ENCODE measurements at places on chromosomes 5 and 9.

- H3K4me1 ChIP-seq = no peaks in the 10 kb centered on the region
- H3K36me3 ChIP-seq = no peaks in the 10 kb centered on the region
- no peak overlapping the region for H3K4me3 ChIP-seq
- no peak for DNase-seq
Measured at GRCh38 chr9:130522233-130522808, 57.1 kb upstream of the FUBP3 start.

DNA sequence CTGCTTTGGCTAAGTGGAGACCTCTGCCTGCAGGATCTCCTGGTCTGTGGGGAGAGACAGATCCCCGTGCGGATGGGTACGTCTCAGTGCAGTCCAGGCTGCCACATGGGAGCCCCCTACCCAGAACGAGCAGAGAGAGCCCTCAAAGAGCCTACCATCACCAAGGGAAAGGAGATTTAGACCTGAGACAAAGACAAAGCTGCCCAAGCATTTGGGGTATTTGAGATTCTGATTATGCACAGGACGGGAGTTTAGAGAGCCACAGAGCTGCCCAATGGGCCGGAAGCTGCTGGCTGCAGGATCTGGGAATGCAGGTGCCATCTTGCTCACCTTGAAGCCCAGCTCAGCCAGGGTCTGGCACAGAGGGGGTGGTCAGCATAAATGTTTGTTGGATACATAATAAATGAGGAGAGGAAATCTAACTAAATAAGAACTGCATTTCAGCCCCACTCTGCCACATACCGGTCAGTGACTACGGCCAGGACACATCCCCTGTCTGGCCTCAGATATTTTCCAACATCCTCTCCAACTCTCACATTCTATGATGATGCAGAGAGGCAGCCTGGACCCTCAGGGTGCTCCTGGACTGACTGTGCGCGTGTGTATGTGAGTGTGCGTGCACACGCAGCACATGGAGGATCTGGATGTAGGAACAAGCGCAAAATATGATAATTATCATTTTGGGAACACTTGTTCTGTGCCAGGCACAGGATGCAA is 157.8 kb downstream of the FGF18 start:
- H3K4me1 ChIP-seq = no peaks in the 10 kb centered on the region
- no peaks in the 10 kb centered on the region for H3K27me3 ChIP-seq
- no peak overlapping the region for H3K4me3 ChIP-seq
- no peaks in the 10 kb centered on the region for H3K36me3 ChIP-seq
- no peak overlapping the region for H3K27ac ChIP-seq
- no peak for DNase-seq

- H3K27ac ChIP-seq = no peak overlapping the region
- no peak for DNase-seq
- no peaks in the 10 kb centered on the region for H3K4me1 ChIP-seq
- no peak overlapping the region for H3K4me3 ChIP-seq
Measured at GRCh38 chr5:9429691-9430215, 116.1 kb downstream of the SEMA5A start.

- H3K4me3 ChIP-seq = no peak overlapping the region
- H3K27me3 ChIP-seq = no peaks in the 10 kb centered on the region
- no peak for DNase-seq
- no peak overlapping the region for H3K27ac ChIP-seq
- H3K4me1 ChIP-seq = no peaks in the 10 kb centered on the region
Measured at GRCh38 chr9:21070171-21070571, 7.6 kb downstream of the IFNB1 start.

GRCh38 chr5:98641671-98642070 is 131.8 kb upstream of the RGMB start:
- no peak for DNase-seq
- no peak overlapping the region for H3K4me3 ChIP-seq
- no peaks in the 10 kb centered on the region for H3K36me3 ChIP-seq
- no peaks in the 10 kb centered on the region for H3K27me3 ChIP-seq
- no peak overlapping the region for H3K27ac ChIP-seq

DNA sequence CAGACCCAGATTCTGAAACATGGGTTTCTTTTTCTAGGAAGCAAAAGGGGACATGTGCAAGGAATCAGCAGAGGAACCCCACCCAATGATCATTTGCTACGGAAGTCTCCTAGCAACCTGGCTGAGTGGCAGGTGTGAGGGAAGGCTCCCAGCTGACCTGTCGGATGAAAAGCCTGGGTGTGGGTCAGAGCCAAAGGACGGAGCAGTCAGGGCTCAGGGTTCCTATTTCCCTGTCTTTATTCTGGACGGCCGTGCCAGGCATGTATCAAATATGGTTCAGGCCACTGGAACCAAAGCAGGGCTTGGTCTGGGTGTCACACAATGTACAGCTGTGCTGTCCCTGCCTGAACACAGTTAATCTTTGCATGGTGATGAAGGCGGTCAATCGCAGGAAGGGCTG is 20.1 kb downstream of the STK10 start:
- H3K4me1 ChIP-seq = peaks cover 63% of the 10 kb centered on the region
- H3K4me3 ChIP-seq = no peak overlapping the region
- H3K27ac ChIP-seq = peak overlapping the region; percentile 37

Data from naive thymus-derived CD4-positive, alpha-beta T cell (primary cell).